ENCODE measurements at places on chromosomes 7 and 10.
A peak's percentile ranks its signal among the peaks of the same experiment; 100 is the strongest.

GRCh38 chr7:148708026-148708885, 9.6 kb downstream of the CUL1 start:
- DNase-seq: no peak

DNA sequence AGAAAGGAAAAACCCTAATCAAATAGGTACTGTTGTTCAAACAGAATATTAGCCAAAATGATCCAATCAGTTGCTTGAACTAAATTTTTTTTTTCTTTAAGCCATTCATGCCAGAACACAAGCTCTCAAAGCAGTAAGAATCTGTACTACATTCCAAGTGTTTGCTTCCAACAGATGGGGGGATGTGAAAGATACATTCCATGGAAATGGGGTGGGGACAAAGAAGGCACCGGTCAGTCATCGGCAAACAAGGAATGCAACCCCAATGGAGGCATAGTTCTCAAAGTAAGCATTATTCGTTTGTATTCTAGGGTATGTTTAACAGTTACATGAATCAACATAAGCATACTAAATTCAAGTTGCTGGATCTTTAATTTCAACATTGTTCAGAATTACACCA, 32.5 kb downstream of the C10orf143 start:
- DNase-seq: no peak

GRCh38 chr10:86260564-86260963, 106.0 kb downstream of the GRID1 start:
- no peak for DNase-seq

DNA sequence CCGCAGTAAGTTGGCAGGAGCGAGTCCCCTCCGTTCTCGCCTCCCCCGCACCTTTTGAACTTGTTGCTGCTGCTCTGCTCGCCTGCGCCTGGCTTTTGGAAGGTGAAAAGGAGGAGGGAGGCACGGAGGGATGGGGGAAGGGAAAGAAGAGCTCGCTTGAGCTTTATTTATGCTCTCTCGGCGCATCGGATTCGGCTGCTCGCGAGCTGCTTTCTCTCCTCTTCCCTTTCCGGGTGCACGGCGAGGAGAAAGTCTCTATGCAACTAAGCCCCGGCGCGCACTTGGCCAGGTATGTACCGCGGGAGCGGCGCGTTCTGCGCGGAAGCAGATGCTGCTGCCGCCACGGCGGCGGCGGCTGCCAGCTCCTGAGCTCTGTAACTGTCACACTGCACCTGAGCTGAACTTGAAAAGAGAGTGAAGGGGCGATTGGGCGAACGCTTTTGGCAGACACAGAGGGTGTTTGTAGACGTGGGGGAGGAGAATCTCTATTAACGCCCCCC, 551 bp downstream of the KCND2 start:
- DNase-seq: no peak

GRCh38 chr10:46282842-46283574, 3.8 kb upstream of the ANTXRL start:
- DNase-seq: peak; percentile 71

- no peak for DNase-seq
Measured at GRCh38 chr10:34275626-34276130, 539.4 kb downstream of the PARD3 start.

GRCh38 chr10:70856454-70856853, 31.9 kb downstream of the PCBD1 start:
- no peak for DNase-seq

DNA sequence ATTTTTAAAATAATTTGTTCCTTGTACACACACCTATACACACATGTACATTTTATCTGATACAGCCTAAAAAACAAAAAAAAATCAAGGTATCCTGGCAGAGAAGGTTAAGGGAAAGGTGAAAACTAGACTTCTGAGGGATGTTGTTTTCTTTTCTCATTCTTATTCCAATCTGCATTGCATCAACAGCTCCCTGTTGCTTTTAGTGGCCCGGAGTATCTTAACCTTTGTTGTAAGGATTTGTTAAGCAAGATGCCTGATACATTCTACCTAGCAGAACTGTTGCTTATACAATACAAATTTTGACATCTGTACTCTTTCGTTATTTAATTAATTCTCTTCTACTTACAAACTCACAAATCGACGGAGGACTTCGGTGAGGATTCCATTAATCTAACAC, 167.4 kb downstream of the GNAI1 start:
- no peak for DNase-seq

GRCh38 chr7:37255327-37255944, 193.2 kb downstream of the ELMO1 start:
- no peak for DNase-seq

- no peak for DNase-seq
Measured at GRCh38 chr7:158120316-158120715, 467.3 kb downstream of the PTPRN2 start.

- no peak for DNase-seq
Measured at GRCh38 chr10:78964952-78965633, 103.7 kb upstream of the ZMIZ1 start.

DNA sequence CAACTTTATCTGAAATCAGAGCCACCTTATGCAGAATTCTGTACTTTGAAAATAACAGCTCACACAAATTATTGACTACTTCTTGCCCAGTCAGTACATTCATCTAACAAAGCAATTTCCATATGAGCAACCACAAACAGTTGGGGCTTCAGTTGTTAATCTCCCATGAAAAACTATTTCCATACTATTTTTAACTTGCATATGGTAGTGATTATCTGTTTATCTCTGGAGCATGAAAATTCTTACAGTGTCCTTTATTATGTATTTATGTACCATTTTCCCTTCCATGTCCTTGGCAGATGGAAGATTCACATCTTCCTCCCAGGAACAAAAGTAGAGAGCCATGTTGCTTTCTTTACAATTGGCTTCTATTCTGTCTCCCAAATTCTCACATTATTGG, 285.7 kb downstream of the CRPPA start:
- no peak for DNase-seq

- DNase-seq: no peak
Measured at GRCh38 chr7:113373863-113374262, 255.5 kb upstream of the SMIM30 start.

GRCh38 chr7:43933902-43934560, 7.8 kb downstream of the UBE2D4 start:
- no peak for DNase-seq

DNA sequence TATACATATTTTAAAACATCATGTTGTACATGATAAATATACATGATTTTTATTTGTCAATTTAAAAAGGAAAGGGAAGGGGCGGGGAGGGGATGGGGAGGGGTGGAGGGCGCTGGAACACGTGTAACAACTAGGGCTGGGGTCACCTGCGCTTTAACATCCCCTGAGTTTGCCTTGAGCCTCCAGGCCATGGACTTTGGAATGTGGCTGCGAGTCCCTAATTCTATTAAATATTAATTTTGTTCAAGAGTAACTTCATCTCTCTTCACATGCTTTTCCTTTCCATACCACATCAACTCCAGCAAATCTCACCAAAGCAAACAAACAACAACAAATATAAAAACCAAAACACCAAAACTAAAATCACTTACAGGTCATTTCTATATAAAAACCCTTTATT, 10.6 kb downstream of the IFIT5 start:
- DNase-seq: no peak
